ENCODE measurements at places on chromosomes 4 and X.

DNA sequence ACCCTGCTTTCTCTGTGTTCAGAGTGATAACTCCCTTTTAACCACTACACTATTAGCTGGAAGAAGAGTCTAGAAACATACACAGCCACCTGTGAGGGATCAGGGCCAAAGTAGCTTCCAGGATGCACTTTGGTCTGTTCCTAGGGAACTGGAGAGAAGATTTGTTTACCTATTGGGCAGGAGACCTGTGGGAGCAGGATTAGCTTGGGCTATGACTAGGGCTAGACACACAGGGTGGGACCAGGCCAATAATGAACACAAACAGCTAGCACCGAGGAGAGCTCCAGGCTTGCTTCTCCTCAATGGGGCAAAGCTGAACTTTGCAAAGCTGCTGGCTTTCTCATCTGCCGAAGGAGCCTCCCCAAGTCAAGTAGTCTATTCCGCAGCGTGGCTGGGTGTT lies 24.4 kb upstream of the MAP7D3 start:
- DNase-seq = no peak

GRCh38 chrX:125291124-125291523 lies 28.5 kb upstream of the TEX13C start:
- no peak for DNase-seq

- no peak for DNase-seq
These were observed 425.1 kb downstream of the RAB28 start for GRCh38 chr4:13059019-13059418.

GRCh38 chr4:158722917-158723793 lies at the start of gene PPID:
PPID (minus strand) TSS chr4:158723396; CDS start chr4:158723288, 108 bp downstream.
- DNase-seq = peak; percentile 88

- no peak for DNase-seq
These were observed 44.2 kb downstream of the JADE1 start for GRCh38 chr4:128853741-128854140.

Data from activated CD4-positive, alpha-beta memory T cell treated with anti-CD3 and anti-CD28 coated beads, Interleukin-2, amount 10 ng/mL, durations not matched to agents 7 days and 5 days (primary cell).